ENCODE measurements at places on chromosomes 3 and 15. TPM values are rescaled to one million over a fixed set of nuclear protein-coding genes. Genes with fewer than 3 reads are reported as not detected.

GRCh38 chr15:70643106-70643782 lies 120.1 kb downstream of the UACA start:
- no peak overlapping the region for H3K27ac ChIP-seq
- no peak overlapping the region for H3K4me3 ChIP-seq
- no peaks in the 10 kb centered on the region for H3K36me3 ChIP-seq
- DNase-seq: no peak

Gene DUOXA2
- not detected for total RNA-seq

DNA sequence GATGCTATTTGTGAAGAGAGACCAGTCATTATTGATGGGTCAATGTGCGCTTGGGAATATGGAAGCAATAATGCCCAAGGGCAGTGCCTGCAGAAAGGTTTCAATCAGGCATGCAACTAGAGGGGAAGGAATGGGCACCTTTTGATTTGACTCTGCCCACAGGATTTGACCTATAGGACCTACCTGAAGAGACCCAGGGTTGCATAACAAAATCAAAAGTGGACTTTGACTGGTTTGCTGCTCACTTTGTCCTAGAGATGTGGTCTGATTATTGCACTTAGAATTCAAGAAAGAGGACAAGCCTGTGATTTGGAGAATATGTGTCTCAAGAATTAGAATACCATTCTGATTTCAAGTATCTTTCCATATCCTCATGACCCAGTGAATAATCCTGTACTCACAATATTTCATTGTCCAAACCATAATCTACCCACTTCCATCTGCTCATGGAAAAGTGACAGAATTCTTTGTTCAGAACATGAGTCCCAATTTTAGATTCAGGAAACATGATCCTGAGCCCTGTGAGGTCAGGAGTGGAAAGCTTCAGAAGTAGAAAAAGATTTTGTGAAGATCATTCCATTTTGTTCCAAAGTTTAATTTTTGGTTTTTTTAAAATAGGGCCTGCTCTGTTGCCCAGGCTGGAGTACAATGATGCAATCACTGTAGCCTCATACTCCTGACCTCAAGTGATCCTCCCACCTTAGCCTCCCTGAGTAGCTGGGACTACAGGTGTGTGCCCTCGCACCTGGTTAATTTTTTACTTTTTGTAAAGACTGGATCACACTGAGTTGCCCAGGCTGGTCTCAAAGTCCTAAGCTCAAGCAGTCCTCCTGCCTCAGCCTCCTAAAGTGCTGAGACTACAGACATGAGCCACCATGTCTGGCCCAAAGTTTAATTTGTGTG lies 151.3 kb upstream of the NR2E3 start:
- no peaks in the 10 kb centered on the region for H3K27me3 ChIP-seq
- no peaks in the 10 kb centered on the region for H3K4me1 ChIP-seq
- DNase-seq: no peak
- H3K4me3 ChIP-seq: no peak overlapping the region

Gene IL1RAP
- total RNA-seq: 4.4 TPM

DNA sequence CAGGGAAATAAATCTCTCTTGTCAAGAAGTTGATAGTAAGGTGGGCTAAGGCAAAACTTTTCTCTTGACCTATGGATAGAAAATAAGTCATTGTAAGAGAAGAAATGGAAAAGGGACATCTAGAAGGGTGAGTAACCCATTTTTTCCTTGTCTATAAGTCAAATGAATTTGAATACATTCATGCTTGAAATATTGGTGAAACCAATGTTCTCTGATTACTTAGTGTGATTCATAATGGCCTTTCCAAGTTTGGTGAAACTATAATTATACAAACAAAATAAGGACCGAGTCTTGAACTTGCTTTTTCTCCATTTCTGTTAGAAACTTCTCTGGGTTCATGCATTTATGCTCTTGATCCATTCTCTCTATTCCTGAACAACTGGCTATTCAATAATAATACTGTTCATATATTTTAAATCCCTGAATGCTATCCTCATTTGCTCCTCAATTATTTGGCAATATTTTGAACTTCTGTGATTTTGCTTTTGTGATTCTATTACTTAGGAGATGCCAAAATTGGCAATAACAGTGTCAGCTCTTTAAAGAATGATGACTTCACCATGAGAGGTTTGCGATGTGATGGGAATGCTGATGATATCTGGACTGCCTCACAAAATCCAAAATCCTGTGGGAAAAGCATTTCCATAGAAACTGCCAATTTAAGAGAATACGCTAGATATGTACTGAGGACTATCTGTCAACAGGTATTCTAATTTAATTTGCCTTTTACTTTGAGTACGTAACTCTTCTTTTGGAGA lies 12.3 kb downstream of the P2RY12 start:
- H3K27me3 ChIP-seq: no peaks in the 10 kb centered on the region
- no peaks in the 10 kb centered on the region for H3K36me3 ChIP-seq
- no peak for DNase-seq
- H3K27ac ChIP-seq: no peak overlapping the region
- H3K4me3 ChIP-seq: no peak overlapping the region
- H3K4me1 ChIP-seq: no peaks in the 10 kb centered on the region

DNA sequence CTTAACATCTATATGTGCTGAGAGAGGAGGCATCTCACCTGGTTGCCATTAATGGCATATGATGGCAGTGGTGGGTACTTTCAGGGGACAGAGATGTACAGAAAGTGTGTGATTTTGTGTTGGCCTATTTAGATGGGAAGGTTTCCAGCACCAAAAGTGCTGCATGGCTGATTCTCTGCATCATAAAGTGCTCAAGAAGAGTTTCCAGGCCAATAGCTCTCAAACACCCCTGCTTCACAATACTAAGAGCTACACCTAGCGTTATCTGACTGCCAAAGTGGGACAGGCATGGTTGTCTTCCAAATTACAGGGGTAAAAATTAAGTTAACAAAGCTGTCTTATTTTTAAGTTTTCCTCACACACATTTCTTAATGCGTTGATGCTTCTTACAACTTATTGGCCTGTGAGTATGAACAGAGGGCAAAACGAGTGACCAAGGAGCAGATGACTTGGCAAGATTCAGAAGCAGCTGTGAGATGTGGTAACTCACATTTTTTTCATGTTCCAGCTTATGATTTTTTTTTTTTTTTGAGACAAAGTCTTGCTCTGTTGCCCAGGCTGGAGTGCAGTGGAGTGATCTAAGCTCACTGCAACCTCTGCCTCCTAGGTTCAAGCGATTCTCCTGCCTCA lies 41.4 kb upstream of the VEPH1 start:
- H3K4me3 ChIP-seq: no peak overlapping the region
- H3K4me1 ChIP-seq: peaks cover 14% of the 10 kb centered on the region
- no peaks in the 10 kb centered on the region for H3K36me3 ChIP-seq
- DNase-seq: no peak
- peak overlapping the region; percentile 5 for H3K27ac ChIP-seq

DNA sequence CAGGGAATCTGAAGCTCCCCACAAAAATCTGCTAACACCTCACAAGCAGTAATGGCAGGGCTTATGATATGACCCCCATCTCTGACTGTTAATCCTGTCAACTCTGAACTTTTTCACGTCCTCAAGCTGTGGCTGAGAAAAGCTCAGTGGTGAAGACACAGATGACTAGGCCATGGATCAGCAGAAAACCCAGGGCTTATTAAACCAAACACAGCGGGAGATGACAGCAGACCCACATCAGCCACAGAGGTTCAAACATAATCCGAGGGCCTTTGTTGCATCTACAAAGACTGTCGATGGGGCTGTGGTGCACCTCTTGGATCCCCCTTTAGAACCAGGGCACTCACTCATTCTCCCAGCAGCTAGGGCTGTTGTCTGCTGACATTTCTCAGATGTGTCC lies 50.4 kb downstream of the GLB1 start:
- no peaks in the 10 kb centered on the region for H3K4me1 ChIP-seq
- no peak overlapping the region for H3K4me3 ChIP-seq
- H3K36me3 ChIP-seq: peaks cover 59% of the 10 kb centered on the region
- DNase-seq: no peak
- no peaks in the 10 kb centered on the region for H3K27me3 ChIP-seq

GRCh38 chr15:47377465-47377864 lies 339.8 kb upstream of the SEMA6D start:
- H3K4me1 ChIP-seq: no peaks in the 10 kb centered on the region
- DNase-seq: no peak
- H3K27me3 ChIP-seq: no peaks in the 10 kb centered on the region
- H3K4me3 ChIP-seq: no peak overlapping the region

GRCh38 chr3:71210257-71211007 lies 373.1 kb downstream of the FOXP1 start:
- H3K27me3 ChIP-seq: no peaks in the 10 kb centered on the region
- no peak overlapping the region for H3K4me3 ChIP-seq
- peak overlapping the region; percentile 85 for H3K27ac ChIP-seq
- no peaks in the 10 kb centered on the region for H3K36me3 ChIP-seq

Gene HYAL1
- 7.2 TPM for total RNA-seq

Gene COL6A5
- not detected for total RNA-seq

DNA sequence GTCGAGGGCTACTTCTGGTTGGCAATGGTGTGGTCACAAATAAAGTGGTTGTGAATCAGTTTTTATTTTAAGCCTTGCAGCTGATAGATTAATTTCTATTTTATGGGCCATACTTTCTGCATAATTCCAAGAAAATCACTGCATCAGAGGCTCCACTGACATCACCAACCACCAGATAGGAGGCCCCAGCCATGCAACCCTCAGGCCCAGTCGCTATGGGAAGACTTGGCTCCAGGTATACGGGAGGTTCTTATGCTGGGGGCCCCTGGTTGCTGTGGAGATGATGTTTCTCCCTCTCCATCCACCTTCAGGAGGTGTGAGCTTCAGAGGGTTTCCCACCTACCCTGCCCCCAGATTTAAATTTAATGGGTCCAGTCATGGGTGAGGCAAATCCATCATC lies 57.4 kb downstream of the ISG20 start:
- no peak for DNase-seq
- H3K27me3 ChIP-seq: no peaks in the 10 kb centered on the region
- no peak overlapping the region for H3K4me3 ChIP-seq
- no peaks in the 10 kb centered on the region for H3K36me3 ChIP-seq
- H3K4me1 ChIP-seq: no peaks in the 10 kb centered on the region

DNA sequence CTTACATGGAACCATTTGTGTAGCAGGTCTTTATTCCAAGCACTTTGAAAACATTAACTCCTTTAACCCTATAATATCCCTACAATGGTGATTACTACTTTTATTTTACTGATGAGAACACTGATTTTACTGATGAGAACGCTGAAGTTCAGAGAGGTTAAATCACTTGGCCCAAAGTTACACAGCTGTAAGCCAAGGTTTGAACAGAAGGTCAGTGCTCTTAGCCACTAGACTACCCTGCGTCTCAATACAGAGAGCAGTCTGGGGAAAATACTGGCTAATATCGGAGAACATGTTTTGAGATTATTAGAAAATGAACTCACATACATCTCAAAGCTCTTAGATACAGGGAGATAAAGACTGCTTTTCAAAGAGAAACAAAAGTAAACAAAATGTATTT lies 827.2 kb downstream of the FHIT start:
- no peaks in the 10 kb centered on the region for H3K36me3 ChIP-seq
- no peaks in the 10 kb centered on the region for H3K27me3 ChIP-seq
